ENCODE measurements at places on chromosomes 4 and X.

DNA sequence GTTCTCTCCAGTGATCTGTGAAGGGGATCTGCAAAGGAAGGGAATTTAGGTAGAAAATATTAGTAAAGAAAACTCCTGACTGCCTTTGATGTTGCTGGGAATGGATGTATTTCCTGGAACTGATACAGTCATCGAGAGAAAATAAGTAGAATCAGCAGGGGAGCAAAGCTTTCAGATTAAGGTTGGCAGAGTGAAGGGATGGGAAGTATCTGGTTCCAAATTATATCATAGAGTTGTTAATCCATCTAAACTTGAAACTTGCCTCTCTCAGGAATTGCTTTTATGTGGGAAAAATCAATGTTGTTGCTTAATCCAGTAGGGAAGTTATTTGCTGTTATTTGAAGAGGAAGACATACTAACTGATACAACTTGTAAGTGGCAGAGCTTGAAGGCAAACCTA, 19.3 kb downstream of the EPHA5 start:
- DNase-seq = no peak

DNA sequence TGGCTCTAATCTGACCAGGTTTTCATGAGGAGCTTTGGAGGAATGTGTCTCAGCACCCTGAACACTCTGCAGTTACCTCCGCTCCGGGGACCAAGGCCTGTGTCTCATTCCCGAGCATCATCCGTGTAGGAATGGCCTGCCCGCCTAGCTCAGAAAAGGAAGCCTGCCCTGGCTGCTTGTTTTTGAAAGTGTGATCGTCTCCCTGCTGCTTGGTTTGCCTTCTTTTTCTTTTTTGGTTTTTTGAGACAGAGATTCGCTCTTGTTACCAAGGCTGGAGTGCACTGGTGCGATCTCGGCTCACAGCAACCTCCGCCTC, 73.3 kb downstream of the CRLF2 start:
- DNase-seq = no peak

GRCh38 chr4:157992038-157992705, 180.7 kb downstream of the GASK1B start:
- peak; percentile 48 for DNase-seq

DNA sequence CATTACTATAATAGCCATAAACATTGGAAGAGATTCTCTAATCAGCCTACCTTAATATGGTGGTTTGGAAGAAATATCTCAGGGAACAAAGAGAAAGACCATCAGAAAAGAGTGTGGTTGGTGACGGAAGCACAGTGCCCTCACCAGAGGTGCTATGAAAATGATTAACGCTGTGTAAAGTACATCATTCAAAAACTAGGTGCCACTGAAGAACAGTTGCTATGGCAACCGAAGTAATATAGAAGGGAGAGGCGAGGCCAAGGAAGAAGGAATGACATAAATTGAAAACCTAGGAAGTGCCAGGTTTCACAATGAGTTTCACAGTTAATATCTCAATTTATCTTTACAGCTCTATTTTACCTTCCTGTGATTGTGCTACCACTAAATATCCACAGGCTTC, 57.0 kb upstream of the ARSJ start:
- no peak for DNase-seq

- no peak for DNase-seq
These were observed 32.2 kb upstream of the PSAPL1 start for GRCh38 chr4:7466904-7467303.

DNA sequence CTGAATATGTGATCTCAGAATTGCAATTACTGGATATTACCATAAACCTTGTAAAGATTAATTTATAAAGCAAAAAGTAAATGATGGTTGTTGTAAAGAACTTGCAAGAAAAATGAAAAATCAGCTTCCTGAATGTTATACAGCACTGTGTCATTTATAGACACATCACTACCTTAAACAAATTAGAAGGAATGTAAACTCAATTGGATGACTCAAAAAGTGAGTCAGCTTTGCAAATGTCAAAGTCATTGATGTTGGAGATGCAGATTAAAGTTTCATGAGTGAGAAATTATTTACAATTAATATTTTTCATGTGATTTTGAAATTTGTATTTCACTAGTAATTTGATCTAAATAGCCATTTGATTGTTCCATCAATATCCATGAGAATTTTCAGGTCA, 193.2 kb downstream of the RAPGEF2 start:
- DNase-seq = no peak

DNA sequence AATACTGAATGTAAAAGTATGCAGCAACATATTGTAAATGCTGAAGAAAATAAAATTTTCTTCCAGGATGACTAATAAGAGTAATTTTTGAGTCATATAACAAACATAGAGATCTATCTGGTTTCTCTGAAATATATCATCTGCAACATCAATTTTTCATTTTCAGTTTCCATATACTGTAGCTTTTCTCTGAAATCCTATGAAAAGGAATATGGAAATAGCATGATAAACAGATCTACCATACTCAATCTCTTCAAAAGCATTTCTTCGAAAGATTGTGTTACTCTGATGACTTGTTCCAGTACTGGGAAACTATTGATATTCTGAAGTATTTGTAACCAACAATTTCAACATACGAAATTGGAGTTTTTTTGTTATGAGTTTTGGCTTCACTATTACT, 1156.7 kb downstream of the FAM133A start:
- DNase-seq = no peak

DNA sequence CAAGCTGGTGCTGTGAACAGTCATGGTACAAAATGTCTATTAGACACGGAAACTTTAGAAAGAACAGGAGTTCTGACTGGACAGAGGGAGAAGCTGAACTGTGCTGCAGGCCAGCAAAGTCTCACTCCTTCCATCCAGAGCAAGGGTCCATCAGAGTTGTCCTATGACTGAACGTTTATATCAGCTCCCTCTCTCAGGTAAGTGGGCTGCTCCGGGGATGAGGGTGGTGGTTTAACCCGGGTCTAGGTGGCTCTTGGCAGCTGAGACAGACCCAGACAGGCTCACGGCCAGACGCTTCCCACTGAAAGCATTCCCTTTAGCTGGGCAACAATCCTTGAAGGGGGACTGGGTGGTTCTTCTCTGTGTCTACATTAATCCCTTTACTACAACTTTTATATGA, 385.0 kb upstream of the SMIM31 start:
- DNase-seq = no peak

GRCh38 chrX:47380268-47380667, 9.9 kb downstream of the ZNF157 start:
- DNase-seq = no peak

DNA sequence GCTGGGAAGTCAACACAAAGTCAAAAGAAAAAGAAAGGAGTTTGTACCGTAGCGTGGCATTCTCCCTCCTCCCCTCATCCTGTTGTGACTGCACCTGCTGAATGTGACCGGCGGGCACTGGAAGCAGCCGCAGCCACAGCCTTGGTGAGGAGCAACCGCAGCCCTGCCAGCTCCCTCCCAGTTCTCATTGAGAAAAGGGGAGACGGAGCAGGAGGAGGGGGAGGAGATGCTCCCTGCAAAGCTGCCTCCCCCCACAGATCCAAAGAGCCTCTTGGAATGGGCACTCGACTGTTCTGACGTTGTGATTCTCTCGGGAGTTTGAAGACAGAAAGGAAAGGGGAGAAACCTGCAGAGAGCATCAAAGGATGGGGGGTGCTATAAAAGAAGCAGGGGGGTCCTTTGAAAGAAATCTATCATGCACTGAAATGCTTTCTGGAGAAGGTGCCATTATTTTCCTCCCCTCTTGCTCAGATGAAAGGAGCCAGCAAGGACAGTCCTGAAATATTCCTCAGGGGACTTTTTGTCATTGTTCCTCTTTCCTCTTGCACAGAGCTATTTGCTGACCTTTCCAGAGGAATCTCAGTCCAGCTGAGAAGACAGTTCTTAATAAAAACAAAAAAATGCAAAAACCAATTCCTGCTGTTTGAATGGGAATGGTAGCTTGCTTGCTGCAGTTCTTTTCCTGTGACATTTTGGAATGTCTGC, 429.7 kb downstream of the MAPK10 start:
- DNase-seq = no peak

GRCh38 chrX:55489314-55490009, at the start of gene USP51:
USP51 (minus strand) TSS chrX:55489848; CDS start chrX:55488939, 909 bp downstream.
- no peak for DNase-seq

DNA sequence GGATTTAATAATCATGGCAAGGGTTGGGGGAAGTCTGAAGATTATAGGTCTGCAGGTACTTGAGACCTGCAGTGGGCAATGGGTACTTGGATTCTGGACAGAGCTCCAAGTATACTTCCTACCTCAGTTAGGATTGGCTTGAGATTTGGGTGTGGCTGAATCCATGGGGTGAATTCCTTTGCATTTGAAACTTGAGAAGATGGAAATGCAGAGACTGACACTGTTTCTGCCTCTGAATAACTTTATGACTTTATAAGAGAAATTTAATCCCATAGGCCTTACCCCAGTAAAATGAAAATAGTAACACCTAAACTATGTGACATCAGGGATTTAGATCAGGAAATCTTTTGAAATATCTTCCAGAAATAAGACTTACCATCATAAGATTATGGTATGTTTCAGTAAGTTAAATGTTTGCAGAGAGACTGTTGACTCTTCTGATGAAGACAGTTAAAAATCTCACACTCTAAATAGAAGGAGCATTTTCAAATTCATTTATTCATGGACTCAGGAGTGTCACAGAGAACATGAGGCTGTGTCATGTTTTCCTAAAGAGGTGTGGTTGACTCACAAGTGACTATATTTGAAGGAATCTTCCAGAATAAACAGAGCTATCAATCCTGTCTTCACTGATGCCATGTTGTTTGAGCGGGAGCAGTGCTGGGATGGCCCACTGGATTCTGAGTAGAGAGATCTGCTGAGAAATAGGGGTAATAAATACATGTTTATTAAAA, 513.5 kb upstream of the NR3C2 start:
- no peak for DNase-seq

- DNase-seq = no peak
These were observed at the start of gene MAGEA8 for GRCh38 chrX:149881081-149881711. MAGEA8 (plus strand) TSS chrX:149881183; CDS start chrX:149884273, 3,090 bp downstream.

- DNase-seq = no peak
These were observed 66.1 kb upstream of the ENPP6 start for GRCh38 chr4:184283659-184284335.

DNA sequence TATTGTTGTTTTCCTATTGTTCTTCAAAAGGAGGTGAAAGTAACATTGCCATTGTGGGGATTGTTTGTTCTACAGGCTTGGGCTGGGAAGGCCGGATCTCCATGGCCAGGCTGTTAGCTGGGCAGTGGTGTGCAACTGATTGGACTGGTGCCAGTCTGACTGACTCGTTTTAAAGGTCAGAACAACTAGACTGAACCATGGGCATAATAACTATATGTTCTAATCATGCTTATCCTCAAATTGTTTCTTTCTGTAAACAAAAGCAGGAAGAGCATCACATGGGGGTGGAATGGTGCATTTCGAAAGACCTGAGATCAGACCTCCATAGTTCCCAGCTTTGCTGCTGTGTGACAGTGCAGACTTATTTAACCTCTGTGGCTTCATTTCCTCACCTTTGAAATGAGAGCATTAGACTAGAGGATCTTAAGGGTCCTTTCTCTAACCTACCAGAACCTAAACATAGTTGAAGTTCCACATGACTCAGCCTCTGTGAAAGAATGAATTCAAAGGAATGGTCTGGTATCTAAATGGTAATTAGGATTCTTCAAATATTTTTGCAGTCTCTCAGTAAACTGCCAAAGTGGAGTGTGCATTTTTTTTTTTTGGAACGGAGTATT, 66.7 kb upstream of the PGRMC2 start:
- peak; percentile 87 for DNase-seq

DNA sequence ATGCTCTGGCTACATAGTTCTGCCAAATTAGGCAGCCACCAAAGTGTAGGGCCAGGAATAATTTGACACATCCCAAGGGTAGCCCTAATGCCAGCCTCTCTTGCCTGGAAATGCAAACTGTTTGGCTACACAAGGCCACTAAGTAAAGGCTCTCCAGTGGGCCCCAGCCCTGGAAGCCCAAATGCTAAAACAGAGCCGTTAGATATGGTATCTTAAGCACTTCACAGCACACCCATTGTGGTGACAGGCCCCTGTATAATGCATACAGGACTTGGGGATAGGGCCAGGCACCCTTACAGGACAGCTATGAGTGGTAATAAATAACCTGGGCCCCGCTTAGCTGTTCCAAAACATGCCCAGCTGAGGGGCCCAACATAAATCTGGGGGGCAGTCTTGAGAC, 623.9 kb downstream of the BCOR start:
- DNase-seq = no peak
